Activated naive CD8-positive, alpha-beta T cell treated with anti-CD3 and anti-CD28 coated beads, Interleukin-2, amount 50 U/mL, for 16 hours (primary cell): ENCODE measurements at places on chromosomes 4 and X.

GRCh38 chr4:55989766-55990165 lies 41.0 kb downstream of the CEP135 start:
- no peak for DNase-seq

- no peak for DNase-seq
Measured at GRCh38 chr4:185127021-185127925, 15.8 kb upstream of the SLC25A4 start.

- DNase-seq: no peak
Measured at GRCh38 chr4:189147005-189147929, 793.4 kb upstream of the FRG1 start.

- DNase-seq: no peak
Measured at GRCh38 chrX:139211568-139212182, 318.9 kb upstream of the F9 start.

DNA sequence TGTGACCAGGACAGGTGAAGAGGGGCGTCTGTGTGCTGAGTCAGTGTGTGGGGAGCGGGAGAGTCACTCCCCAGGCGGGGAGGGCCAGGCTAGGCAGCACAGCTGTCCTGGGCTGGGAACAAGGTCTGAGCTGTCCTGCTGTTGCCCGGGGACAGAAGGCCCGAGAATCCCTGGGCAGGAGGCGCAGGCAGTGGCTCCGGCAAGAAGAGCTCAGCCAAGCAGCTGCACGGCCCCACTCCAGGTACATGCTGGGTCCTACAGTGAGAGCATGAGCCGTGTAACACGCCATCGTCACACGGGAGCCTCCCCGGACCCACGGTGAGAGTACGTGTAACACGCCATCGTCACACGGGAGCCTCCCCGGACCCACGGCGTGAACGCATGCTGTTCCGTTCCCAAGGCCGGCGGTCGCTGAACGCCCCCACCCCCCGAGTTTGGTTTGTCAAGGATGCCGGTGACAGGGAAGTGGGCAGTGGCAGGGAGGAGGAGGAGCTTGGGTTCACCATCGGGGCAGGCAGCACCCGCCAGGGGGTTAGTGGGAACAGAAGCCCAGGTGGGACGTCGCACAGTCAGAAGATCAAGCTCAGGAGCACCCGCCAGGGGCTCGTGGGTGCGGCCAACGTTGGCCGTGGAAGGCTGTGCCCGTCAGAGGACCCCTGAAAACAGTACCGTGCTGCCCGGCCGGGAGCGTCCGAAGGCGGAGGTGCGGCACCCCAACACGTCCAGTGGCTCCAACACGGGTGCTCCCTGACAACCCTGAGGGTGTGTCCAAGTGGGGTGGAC lies 15.6 kb downstream of the PPP2R3B start:
- no peak for DNase-seq

- DNase-seq: no peak
Measured at GRCh38 chr4:133186845-133187244, 37.8 kb downstream of the PCDH10 start.

- DNase-seq: no peak
Measured at GRCh38 chrX:47156611-47157520, 11.8 kb downstream of the RBM10 start.

DNA sequence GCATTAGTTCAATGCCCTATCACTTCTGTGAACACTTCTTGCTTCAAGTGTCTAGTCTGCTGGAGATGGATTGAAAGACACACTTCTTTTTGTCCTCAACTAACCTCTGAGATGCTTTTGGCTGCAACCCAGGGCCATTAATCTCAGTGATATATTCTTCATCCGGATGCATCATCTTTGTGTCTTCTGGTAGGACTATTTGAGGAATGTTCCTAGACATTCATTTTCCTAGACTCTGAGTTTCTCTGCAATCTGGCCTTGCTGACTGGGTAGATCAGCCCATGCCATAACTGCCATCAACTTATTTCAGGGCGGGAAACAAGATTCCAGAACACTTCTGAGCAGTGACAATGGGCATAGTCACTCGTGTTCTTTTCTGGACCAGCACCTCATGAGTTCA lies 329.4 kb downstream of the PDGFC start:
- DNase-seq: no peak

DNA sequence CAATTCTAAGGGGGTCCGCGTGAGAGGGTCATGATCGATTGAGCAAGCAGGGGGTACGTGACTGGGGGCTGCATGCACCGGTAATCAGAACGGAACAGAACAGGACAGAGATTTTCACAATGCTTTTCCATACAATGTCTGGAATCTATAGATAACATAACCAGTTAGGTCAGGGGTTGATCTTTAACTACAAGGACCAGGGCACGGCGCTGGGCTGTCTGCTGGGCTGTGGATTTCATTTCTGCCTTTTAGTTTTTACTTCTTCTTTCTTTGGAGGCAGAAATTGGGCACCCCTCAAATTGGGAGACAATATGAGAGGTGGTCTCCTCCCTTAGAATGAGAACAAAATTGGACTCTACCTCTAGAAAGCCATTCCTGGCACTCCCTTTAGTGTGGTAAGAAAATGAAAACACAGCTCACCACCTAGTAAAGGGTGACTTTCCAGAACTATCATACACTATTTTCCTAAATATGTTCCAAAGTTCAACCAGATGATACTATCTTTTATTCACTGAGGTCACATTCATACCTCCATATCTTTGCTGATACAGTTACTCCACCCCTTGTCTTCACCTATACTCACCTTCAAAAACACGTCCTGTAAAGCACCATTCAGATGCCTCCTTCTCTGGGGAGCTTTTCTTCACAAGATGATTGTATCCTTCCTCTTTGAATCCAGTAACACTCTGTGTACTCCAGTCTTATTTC lies 1058.3 kb upstream of the SLIT2 start:
- DNase-seq: no peak

DNA sequence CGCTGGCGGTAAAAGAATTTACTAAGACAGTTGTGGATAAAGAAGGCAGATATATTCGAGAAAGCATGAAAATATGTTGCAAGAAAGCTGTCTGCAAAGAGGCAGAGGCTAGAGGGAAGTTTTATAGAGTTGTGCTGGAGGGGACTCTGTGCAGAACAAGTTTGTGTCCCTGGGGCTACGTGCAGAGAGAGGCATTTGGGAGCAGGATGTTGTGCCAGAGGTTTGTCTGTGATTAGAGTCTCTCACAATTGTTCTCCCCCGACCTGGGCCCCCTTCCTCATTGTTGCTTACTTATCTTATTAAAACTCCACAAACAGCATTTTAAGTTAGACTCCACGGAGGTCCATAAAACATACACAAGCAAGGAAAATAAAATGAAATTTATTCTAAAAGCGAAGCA lies 831.3 kb downstream of the NLGN4X start:
- no peak for DNase-seq

DNA sequence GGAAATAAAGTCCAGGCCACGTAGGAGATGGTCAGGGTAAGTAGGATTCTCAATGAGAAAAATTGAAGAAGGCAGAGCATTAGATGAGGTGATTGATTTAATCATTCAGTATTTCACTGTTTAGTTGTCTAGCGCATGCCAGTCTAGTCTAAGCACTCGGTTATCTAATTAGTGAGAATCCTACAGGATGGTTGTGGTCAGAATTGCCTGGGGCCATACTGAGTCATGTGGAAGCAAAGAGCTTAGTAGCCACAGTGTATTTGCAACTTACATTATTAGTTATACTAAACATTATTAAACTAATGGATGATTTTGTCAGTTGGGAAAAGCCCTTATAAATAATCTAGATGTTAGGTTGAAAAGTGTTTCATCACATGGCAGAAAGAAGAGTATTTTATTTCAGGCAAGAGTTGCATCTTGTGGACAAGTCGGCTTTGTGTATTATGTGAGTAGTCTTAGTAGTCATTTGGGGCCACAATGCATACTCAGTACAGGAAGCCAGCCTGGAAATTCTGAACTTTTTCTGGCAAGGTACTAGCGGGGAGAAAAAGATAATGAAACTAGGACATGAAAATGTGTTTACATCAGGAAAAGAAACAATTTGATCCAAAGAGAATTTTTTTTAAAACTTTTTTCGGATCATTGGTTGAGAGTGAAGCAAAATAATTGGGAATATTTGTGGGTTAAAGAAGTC lies 31.9 kb downstream of the CPEB2 start:
- DNase-seq: no peak

GRCh38 chr4:138915756-138916155 lies 99.8 kb upstream of the NOCT start:
- DNase-seq: no peak

- DNase-seq: no peak
Measured at GRCh38 chrX:148192547-148192946, 211.4 kb downstream of the FMR1NB start.

DNA sequence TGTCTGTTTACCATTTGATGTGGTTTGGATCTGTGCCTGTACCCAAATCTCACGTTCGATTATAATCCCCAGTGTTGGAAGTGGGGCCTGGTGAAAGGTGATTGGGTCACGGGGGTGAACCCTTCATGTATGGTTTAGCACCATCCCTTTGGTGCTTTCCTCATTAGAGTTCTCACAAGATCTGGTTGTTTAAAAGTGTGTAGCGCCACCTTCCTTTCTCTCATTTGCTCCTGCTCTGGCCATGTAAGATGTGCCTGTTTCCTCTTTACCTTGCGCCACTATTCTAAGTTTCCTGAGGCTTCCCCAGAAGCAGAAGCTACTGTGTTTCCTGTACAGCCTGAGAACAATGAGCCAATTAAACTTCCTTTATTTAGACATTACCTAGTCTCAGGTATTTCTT lies 610.7 kb upstream of the ADGRL3 start:
- no peak for DNase-seq

DNA sequence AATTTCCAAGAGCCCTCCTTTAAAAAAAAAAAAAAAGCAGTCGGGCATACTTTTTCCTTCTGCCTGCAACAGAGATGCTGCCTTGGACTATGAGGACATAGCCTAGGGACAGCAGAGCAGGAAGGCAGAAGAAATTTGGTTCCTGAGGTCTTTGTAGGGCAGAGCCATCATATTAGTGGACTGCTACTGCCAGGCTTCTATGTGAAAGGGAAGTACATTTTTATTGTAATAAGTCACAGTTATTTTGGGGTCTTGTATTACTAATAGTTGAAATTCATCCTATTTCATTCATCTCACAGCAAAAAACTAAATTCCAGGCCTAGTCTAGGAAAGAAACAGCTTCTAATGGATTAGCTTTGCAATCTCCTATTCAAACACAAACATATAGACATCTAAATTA lies 211.2 kb downstream of the NSUN7 start:
- no peak for DNase-seq

GRCh38 chr4:58502839-58503238 lies 1392.7 kb upstream of the IGFBP7 start:
- no peak for DNase-seq

GRCh38 chr4:178599521-178599920 lies 1157.3 kb upstream of the AGA start:
- no peak for DNase-seq

GRCh38 chr4:41796545-41797210 lies 48.2 kb upstream of the PHOX2B start:
- DNase-seq: no peak

DNA sequence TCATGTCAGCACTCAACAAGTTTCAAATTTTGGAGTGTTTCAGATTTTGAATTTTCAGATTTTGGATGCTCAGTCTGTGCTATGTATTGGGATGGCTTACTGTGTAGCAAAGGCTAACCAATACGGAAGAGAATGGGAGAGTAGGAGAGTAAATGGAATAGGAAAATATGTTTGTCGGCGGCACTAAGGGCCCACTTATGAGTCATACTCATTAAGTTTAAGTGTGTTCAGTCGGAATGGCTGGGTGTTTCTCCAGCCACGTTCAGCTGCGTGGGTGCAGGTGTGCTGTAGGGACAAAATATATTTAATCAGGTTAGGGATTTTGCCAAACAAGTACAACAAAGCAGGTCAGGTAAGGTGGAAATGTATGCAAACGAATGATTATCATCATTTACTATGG lies 13.6 kb downstream of the FTHL17 start:
- DNase-seq: no peak

- DNase-seq: no peak
Measured at GRCh38 chr4:137524725-137525369, 7.4 kb downstream of the PCDH18 start.

DNA sequence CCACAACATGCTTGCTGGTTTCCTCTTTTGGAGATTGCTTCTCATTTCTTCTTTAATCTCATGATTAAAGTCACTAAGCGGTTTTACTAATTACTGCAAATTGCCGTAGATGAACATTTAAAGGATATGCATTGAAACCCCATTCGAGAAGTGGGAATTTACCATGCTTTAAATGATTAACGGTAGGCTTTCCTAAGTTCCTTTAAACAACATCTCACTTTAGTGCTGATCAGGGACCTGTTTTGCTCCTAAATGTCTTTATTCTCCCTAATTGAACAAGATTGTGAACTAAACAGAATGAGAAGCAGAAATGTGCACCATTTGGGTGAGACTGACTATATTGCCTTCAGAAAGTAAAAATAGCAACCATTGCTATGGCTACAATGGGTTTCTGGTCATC lies 430.3 kb downstream of the GALNTL6 start:
- no peak for DNase-seq

GRCh38 chr4:186501554-186501953 lies 53.8 kb downstream of the MTNR1A start:
- DNase-seq: no peak

DNA sequence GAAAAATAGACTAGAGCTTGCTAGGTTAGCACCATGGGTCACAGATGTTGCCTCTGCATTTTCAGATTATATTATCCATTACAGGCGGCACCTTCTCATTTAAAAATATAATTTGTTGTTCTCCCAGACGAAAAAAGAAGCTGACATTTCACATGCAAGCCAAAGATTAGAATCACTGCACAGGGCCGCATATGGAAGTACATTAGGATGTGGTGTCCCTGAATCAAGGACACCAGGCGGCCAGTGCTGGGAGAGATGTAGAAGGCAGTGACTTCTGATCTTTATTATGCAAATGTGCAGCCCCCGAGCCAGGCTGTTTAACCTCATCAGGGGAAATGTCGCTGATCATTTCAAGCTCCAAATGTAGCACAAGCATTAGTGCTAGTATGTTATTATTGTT lies 22.8 kb downstream of the REELD1 start:
- no peak for DNase-seq

DNA sequence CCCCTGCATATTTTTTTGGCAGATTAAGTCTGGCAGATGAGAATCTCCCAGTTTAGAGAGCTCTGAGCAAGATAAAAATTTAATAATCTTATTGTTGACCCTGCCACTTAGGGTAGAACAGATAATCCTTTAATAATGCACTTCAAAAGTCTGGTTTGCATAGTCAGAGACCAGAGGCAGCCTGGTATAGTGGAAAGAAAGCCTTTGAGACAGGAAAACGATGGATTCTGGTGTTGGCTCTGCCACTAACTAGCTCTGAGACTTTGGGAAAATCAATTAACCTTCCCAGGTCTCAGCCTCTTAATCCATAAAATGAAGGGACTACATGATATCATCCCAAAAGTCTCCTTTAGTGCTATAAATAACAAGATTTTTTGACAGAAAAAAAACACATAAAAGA lies 824.5 kb downstream of the STIM2 start:
- no peak for DNase-seq

GRCh38 chrX:108177351-108178142 lies 86.0 kb downstream of the ATG4A start:
- DNase-seq: no peak
